ENCODE measurements at places on chromosomes 3 and 15.

DNA sequence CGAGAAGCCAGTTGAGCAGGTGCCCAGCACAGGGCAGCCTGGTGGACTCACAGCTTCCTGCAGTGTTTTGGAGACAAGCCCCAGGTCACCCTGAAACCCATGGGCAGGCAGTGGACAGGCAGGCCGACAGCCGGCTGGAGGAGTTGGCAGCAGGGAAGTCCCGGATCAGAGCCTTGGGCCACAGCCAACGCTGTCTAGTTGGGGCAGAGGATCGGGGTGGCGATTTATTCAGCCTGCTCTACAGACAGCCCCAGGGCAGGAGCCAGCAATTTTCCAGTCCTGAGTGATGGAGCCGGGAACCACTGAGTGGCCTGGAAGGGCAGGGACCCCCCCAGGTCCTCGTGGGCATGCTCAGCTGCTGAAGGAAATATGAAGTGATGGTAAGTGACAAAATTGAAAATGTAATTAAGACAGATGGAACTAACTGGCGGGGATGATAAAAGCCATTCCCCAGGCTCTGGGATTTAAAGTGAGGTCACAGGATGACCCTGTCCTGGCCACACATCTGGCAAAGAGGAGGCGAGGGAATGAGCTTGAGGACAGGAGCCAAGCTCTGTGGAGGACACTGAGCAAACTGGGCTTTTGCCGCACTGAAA lies 34.4 kb upstream of the TBC1D21 start:
- no peak for DNase-seq

- DNase-seq: no peak
Observed at GRCh38 chr3:136783708-136784191, 31.6 kb upstream of the STAG1 start.

GRCh38 chr15:45095661-45096060 lies 18.3 kb downstream of the DUOX2 start:
- DNase-seq: no peak

- DNase-seq: no peak
Observed at GRCh38 chr3:151008699-151009098, 36.2 kb upstream of the CLRN1 start.

DNA sequence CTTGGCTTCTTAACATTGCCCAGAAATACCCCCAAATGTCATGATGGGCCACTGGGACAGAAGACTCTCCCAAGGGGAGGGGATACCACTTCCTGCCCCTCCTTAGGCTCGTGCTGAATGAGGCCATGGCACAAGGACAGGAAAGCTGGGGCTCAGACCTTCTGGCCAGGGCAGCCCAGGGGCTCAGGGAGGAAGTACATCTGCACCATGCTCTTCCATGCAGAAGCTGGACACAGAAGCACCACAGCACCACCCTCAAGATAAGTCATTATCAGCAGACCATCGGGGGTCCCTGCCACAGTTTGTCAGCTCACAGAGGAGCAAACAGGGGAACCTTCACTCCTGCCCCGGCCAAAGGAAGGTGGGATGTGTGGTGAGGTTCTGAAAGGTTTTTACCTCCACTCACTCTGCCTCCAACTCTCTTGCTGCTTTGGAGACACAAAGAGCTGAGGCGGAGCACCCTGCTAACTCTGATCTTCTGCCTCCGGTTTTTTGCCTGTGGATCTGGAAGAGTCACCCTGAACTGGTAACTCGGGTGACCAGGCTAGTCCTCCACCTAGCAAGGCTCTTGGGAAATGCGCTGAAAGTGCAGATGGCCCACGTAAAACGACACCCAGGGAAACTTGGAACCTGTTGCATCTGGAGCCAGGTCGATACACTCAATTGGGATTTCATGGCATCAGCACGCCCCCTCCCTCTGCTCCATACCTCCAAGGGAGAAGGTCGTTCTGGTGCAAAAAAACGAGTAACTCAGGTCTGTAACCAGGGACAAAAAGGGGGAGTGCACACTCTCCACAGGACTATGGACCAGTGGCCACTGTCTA lies 8.3 kb downstream of the BMF start:
- DNase-seq: no peak

GRCh38 chr3:110564674-110565073 lies 506.9 kb upstream of the NECTIN3 start:
- no peak for DNase-seq

DNA sequence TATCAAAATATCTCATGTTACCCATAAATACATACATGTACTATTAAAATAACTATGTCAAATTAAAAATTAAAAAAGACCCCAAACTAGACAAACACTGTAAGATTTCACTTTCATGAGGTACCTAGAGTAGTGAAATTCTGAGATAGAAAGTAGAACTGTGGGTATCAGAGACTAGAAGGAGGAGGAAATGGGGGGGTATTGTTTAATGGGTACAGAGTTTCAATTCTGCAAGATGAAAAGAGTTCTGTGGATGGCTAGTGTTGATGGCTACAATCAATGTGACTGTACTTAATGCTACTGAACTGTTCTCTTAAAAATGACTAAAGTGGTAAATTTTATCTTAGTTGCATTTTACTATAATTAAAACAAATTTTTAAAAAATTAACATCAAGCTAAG lies 36.6 kb downstream of the RFX7 start:
- DNase-seq: no peak

- peak; percentile 89 for DNase-seq
Observed at GRCh38 chr15:51162865-51163762, 68.4 kb upstream of the TNFAIP8L3 start.

DNA sequence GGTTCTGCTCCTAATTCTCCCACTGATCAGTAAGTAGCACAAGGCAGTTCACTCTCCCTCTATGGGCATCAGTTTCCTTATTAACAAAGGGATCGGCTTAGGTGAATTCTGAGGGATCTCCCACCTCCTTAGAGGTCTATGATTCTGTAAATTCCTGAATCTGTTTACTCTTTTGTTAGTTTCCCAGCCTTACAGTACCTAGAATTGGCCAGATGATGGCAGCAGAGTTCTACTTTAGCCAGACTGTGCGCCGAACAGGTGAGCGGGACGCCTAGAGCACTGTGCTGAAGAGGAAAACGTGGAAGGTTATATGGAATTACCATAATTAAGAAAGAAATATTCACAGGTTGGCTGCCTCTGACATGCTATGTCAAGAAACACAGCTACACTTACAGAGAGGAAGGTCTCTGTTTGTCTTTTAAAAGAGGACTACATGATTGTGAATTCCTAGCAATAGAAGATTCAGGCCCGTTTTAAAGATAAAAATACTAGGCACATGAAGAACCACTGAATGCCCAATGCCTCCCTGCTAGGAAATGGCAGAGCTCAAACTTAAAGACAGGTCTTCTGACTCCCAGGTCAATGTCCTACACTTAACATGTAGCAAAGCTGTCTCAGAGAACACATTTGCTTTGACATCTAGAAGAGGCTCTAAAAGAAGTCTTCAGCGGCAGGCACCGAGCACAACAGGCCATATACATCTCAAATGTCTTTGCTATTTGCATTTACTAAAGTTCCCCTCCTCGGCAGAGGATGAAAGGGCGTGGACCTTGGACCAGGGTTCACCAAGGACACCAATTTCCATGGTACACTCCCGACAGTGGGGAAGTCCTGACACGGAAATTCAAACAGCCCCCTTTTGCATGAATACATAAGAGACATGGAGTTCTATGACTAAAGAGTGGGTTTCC lies 259.9 kb downstream of the FGF12 start:
- DNase-seq: no peak

- DNase-seq: no peak
Observed at GRCh38 chr3:187734841-187735240, 10.4 kb downstream of the BCL6 start.

GRCh38 chr15:71056111-71056510 lies 59.2 kb upstream of the THSD4 start:
- no peak for DNase-seq

- DNase-seq: no peak
Observed at GRCh38 chr3:196440696-196441095, 8.5 kb upstream of the UBXN7 start.

- no peak for DNase-seq
Observed at GRCh38 chr15:26083896-26084295, 220.8 kb upstream of the ATP10A start.

DNA sequence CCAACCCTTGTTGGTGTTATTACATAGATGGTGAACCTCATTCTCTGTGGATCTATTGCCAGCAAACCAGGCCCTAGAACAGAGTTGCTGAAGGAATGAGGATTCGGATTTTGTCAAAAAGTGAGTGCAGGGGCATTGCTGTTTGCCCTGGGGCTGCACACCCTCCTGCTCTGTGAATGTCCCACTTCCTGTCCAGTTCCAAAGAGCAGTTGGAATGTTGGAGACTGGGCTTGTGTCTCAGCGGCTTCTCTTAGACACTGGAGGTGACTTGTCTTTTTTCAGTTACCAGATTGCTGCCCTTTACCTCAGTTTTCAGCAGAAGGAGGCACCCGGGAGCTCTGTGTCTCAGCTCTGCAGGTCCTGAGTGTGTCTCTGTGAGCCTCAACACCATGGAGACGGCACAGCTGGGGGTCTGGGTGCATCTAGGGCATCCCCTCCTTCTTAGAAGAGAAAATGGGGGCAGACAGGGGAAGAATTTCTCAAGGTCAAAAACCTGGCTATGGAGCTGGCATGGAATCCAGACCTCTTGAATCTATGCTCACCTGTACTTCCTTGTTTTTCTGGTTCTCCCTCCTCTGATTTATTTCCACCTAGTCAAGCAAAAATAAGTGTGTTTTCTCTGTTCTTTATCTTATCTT lies 46.3 kb downstream of the LIMD1 start:
- DNase-seq: peak; percentile 48

DNA sequence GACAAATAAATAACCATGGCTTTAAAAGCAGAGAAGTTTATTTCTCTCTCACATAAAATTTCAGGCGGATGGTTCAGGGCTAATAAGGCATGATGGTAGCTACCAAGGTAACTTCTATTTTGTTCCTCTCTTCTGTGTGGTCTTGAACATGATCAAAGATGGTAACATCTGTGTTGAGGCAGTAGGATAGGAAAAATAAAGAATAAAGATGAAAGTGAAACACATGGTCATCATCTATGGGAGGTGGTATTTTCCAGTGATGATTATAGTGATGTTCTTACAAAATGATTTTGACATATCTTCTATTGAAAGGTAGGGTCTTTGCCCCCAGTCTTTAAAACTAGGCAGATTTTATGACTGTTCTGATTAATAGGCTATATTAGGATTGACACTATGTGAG lies 14.2 kb upstream of the SST start:
- DNase-seq: no peak

- DNase-seq: no peak
Observed at GRCh38 chr3:72628065-72628464, 220.2 kb downstream of the SHQ1 start.

DNA sequence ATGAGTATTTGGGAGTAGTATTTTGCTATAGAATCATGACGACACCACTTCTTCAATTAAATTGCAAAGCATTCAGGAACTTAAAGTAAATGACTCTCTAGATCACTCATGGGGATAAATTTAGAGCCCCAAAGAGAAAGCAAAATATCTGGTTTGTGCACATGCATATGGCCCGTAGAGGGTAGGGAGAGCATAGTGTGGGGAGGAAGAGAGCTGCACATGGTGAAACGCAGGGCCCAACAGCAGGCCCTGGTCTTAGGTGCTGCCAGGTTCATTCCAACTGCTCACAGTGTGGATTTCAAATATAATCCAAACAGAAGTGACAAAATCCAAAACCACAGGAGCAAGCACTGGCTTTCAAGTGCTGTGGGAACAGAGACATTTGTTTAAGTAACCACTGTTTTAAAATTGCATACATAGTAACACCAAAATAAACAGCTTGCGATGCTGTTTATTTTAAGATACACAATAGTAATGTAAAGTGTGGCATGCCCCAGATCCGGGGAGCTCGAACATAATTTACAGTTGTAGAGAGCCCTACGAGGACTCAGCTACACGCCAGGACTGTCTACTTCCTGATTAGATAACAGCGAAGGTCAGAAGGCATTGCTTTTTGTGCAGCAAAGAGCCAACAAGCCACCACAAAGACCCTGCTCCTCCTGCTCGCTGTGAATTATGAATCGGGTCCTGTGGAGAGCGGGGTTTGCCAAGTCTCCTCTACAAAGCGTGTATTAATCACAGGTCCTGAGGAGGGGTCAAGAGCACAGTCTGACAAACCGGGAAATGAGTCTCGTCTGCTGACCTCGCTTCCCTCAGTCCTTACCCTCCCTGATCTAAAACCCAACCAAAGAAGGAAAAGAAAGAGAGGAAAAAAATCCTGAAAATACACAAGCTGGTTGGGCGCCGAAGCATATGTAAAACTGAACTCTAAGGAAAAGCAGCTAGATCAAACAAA lies 80.6 kb downstream of the MEIS2 start:
- DNase-seq: no peak

DNA sequence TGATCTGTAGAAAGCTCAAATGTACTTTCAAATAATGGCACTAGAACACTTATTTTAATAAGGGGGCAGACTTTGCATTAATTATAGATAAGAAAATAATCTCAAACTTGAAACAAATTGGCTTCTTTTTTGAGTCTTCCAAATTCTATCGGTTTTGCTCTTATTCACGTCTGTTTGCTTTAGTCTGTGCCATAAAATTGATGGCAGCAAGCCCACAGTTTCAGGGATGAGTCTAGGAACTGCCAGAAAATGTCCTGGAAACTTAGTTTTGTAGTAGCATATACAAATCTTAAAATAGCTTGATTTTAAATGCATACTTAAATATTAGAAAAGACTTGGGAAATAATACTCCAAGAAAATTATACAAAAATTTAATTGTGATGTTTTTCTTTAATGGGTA lies 39.7 kb downstream of the BCHE start:
- DNase-seq: no peak

DNA sequence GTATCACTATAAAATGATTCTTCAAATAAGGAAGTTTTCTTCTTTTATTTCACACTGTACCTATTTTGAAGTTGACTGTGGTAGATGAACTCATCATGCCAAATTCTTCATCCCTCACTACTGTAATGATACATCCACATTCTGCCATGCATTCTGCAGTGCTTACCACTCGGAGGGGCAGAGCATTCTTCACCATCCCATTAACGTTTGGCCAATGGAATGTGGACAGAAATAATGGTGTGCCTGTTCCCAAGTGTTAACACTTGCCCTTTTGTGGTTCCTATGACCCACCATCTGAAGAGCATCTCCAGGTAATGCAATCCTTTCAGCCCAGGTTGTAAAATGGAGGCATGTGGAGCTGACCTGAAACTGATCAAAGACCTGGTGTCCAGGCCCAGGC lies 18.6 kb downstream of the GOLIM4 start:
- DNase-seq: no peak

Measured in osteocyte (in vitro differentiated cells).